GM12864 (cell line): ENCODE measurements at places on chromosomes 2 and 18.

DNA sequence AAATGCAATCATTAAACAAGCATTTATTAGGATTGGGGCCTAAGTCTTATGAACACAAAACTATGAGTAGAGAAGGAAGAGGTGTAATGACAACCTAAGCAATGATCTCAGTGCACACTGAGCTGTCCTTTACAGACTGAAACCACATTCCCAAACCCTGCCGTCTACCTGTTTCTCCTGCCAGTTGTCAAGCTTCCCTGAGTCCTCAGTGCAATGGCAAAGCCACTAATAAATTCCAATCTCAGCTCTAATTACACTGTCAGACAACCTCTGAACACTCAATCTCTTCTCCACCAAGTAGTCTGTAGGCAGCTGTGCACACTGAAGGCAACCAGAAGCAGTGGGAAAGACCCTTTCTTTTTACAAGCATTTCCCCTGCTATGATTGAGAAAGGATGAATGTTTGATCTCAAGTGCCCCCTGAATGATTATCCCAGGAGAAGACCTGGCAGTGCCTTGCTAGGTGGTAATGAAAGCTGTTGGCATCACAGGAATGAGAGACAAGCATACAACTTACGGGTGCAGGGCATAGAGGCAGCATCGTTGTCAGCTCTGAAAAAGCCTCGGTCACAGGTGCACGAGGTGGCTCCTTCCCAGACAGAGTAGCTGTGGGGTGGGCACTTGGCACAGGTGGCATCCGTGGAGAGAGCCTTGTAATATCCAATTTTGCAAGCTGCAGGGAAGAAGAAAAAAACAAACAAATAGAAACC, 71.4 kb downstream of the EPHA4 start:
- DNase-seq, result no peak

DNA sequence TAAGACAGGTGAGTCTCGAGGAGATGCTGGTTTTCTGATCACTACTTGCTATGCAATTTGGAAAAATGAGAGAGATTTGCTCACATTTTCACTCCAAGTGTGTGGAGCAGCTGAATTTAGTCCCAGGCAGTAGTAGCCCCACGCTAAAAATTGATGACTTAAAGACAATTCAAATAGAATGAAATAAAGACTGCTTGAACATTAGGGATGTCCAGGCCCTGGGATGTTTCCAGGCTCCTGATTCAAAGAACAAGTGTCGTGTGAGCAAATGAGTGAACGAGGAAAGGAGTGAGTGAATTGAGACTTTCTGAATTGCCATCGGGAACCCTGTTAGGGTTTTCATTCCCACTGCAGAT, 37.3 kb upstream of the MRPL19 start:
- DNase-seq, result no peak

DNA sequence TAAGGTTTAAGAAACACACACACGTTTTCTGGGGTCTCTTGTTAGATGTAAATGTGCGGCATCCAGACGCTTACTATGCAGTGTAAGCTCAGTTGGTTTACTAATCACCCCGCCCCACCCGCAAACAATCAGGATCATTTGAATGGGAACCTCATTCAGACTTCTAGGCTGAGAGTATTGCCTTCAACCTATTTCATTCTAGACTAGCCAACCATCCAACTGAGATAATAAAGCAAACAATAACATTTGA, 1.3 kb upstream of the FIGN start:
- DNase-seq, result no peak

- DNase-seq, result no peak
These were observed 1262.9 kb downstream of the SUCLG1 start for GRCh38 chr2:83196225-83196624.

- DNase-seq, result no peak
These were observed 13.1 kb downstream of the KRCC1 start for GRCh38 chr2:88042476-88042875.

DNA sequence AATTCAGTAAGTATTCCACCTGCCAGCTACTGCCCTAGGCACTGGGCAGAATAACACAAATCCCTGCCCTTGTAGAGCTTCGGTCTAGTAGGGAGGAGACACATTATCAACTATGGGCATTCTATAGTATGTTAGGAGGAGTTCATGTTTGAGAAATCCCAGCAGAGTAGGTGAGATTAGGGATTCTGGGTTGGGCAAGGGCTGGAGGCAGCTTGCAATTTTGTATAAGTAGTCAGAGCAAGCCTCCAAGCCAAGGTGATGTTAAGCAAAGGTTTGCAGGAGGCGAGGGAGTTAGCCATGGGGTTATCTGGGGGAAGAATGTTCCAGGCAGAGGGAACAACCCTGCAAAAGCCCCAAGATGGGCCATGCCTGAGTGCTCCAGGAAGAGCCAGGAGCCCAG, 187.9 kb upstream of the HS6ST1 start:
- no peak for DNase-seq
